ENCODE measurements at places on chromosomes 6 and 20.

DNA sequence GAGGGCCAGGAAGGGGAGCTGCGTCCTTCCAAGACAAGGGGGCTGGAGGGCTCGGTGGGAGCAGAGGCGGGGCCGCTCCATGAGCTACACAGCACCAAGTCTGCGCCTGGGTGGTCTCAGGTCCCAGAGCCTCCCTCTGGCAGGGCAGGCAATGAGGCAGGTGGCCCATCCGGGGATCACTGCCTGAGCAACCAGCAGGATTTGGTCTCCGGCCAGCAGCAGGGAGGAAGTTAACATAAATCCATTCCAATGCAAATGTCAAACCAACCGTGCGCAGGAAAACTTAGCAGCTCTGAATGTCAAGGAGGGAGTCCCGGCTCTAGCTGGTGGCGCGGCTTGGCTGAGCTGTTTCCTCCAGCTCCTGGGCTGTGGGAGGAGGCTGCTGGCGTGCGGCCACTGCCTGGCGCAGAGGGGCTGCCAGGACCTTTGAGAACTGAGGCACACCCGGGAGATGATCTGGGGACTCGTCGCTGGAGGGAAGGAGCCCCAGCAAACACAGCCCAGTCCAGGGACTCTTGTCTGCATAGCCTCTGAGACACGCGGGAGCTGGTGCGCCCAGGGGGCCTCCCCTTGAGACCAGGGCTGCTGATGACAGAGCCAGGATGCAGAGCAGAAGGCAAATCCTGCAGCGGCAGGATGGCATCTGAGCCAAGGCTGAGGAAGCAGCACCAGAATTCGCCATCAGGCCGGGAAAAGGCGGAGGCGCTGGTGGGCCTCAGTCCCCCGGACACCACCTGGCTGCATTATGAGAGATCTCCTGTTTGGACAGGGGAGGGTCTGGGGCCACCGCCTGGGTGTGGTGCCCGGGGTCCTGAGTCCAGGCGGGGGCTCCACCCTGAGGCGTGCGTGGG, 33.1 kb upstream of the CHRNA4 start:
- no peak for DNase-seq

- no peak for DNase-seq
Observed at GRCh38 chr6:111591901-111592461, 13.7 kb downstream of the TRAF3IP2 start.

DNA sequence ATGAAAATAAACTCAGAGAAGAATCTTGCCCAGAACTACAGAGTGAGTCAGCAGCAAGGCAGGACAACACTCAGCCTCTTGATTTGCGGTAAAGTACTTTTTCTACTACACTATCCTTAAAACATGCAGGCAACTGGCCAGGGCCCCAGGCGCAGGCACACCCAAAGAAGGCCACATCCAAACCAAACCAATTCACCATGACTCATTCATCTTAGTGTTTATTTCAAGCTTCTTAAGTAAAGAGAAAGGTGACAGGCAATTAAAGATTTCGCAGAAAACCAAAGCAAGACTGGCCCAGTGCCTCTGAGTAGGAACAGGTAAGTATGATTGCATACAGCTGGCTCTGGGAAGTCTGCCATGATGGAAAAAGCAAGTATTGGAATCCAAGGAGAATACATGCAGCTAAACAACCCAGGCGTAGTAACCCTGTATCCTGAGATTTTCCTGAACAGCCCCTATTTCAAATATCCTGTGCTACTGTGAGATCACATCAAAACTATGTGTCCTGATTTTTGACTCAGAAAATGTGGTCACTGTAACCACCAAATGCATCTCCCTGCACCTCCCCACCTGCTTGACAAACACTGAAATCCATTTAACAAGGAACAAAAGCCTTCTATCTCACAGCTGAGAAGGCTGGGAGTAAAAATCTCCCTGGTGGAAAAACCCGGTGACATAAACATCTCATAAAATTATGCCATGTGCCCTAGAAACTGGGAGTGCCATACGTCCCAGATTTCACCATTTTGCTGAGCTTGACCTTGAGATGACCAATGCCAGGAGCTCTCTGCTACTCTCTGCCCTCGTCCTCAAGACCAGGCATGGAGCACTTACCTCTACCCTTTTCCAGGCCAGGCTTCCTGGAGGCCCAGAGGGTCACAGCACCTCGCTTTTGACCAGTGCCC, 12.4 kb downstream of the WFDC3 start:
- peak; percentile 94 for DNase-seq

- DNase-seq = no peak
Observed at GRCh38 chr20:53274365-53274764, 302.2 kb downstream of the TSHZ2 start.

GRCh38 chr6:25016014-25016720, 80.4 kb upstream of the RIPOR2 start:
- DNase-seq = no peak

GRCh38 chr20:63534427-63534830, 2.7 kb downstream of the PTK6 start:
- DNase-seq = peak; percentile 41

GRCh38 chr6:44216677-44217331, at the start of gene MYMX:
Gene MYMX (plus strand): TSS chr6:44216926. CDS start chr6:44217472, 546 bp downstream.
- DNase-seq = no peak
